ENCODE measurements at places on chromosomes 13 and 19. TPM values are rescaled to one million over a fixed set of nuclear protein-coding genes. Genes with fewer than 3 reads are reported as not detected.

The ZNF708 gene
- total RNA-seq = 5.7 TPM

The NAPSA gene
- total RNA-seq = not detected

The CLEC17A gene
- not detected for total RNA-seq

The RPL21 gene
- total RNA-seq = 659 TPM

The GIPC3 gene
- total RNA-seq = 0.65 TPM

The PRODH2 gene
- not detected for total RNA-seq

The NHLRC3 gene
- 10.1 TPM for total RNA-seq

The C19orf85 gene
- not detected for total RNA-seq

The CD209 gene
- total RNA-seq = not detected

The RNF17 gene
- 0.20 TPM for total RNA-seq

The TEAD2 gene
- 57.1 TPM for total RNA-seq

The IFNL1 gene
- total RNA-seq = not detected

The NECTIN2 gene
- 118 TPM for total RNA-seq

The KISS1R gene
- not detected for total RNA-seq

The ZNF91 gene
- total RNA-seq = 6.5 TPM

The LILRB1 gene
- not detected for total RNA-seq

The S1PR2 gene
- total RNA-seq = 0.20 TPM

The CCNA1 gene
- 9.8 TPM for total RNA-seq

The TUBA3C gene
- total RNA-seq = not detected

The OR7D2 gene
- total RNA-seq = not detected

The XAB2 gene
- total RNA-seq = 17.3 TPM

The PLK5 gene
- total RNA-seq = not detected

The CGB8 gene
- total RNA-seq = not detected

The ZNF780A gene
- 7.9 TPM for total RNA-seq

The SPTBN4 gene
- total RNA-seq = 0.22 TPM

The CDX2 gene
- not detected for total RNA-seq

The CEACAM7 gene
- total RNA-seq = 0.44 TPM

The TRPC4 gene
- under 0.01 TPM for total RNA-seq

The KCNC3 gene
- 0.40 TPM for total RNA-seq
